ENCODE measurements at places on chromosomes 12 and 14. TPM values are rescaled to one million over a fixed set of nuclear protein-coding genes. Genes with fewer than 3 reads are reported as not detected.

MARCHF9 gene
- 9.1 TPM for total RNA-seq

BICDL1 gene
- 20.5 TPM for total RNA-seq

HRK gene
- total RNA-seq = not detected

TMEM132D gene
- not detected for total RNA-seq

KCNMB4 gene
- 0.31 TPM for total RNA-seq

OR4M1 gene
- not detected for total RNA-seq

CLMN gene
- 6.7 TPM for total RNA-seq

BEGAIN gene
- total RNA-seq = 1.1 TPM

CACNA2D4 gene
- total RNA-seq = not detected

PPM1H gene
- total RNA-seq = not detected

PTCSC3 gene
- total RNA-seq = not detected

ISCU gene
- total RNA-seq = 125 TPM

TM9SF1 gene
- total RNA-seq = 45.7 TPM

TEDC1 gene
- total RNA-seq = 34.0 TPM

KRT85 gene
- not detected for total RNA-seq

RASAL1 gene
- total RNA-seq = 0.04 TPM

LMO3 gene
- 0.04 TPM for total RNA-seq

All from hair follicular keratinocyte (primary cell).